HuH-7 (cell line): ENCODE measurements at places on chromosomes 6 and 20.

- no peak for DNase-seq
Observed at GRCh38 chr6:23875006-23875405, 251.0 kb upstream of the NRSN1 start.

DNA sequence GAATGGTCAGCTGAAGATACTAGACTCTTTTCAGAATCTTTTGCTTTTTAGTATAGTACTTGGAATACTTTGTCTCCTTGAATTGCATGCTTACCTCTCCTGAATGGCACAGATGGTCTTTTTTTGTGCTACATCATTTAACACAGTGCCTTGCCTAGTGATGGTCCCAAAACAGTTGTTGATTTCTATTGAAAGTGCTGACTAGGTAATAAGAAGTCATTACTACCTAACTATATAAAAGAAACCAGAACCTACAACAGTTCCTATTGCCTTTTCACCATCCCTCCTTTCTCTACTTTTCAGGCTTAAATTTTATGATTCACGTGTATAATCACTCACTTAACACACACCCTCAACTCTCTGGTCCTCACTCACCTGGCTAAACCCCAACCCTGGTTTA, 64.6 kb upstream of the PRND start:
- DNase-seq: no peak

GRCh38 chr6:33391922-33392594, 435 bp downstream of the KIFC1 start:
- no peak for DNase-seq

- DNase-seq: no peak
Observed at GRCh38 chr20:49455691-49456090, 26.8 kb downstream of the KCNB1 start.

DNA sequence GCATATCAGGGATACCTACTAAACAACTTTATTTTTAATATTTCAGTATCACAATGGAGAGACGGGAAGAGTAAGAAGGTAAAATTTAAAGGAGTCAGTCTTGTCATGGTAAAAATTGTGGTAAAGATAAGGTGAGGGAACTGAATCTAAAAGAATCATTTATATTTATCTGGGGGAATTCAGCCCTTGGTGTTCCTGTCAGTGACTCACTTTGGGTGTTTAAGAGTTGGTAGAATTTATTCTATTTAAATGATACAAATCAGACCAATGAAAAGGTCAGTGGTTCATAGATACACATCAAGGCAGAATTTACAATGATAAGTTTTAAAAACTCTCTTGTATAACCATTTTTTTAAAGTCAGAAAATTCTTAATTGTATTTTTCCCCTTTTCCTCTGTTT, 164.4 kb downstream of the CDKAL1 start:
- DNase-seq: no peak

DNA sequence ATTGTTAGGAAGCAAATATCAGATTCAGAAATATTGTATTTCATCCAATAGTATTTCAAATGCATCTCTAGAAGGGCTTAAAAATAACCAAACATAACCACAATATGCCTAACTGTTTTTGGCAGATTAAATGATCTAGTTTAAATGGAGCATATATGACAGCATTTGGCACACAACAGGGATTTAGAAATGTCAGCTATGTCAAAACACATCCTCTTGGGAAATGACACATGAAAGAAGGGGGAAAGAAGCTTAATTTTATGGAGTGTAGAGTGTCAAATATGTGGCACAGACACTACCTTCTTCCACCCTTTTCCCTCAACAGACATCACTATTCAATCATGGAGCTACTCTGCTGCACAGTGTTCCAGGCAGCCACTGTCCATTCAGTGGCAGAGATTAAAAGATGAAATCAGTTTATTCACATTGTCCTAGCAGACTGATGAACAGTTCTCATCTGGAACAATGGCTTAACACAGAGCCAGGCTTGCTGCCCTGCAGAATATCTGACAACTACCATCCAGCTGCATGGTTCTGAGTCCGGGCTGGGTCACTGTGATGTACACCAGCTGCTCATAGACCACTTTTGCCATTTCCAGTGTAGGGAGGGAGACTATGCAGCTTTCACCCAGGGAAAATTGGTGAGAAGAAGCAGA, 349.8 kb downstream of the DHX35 start:
- DNase-seq: no peak

DNA sequence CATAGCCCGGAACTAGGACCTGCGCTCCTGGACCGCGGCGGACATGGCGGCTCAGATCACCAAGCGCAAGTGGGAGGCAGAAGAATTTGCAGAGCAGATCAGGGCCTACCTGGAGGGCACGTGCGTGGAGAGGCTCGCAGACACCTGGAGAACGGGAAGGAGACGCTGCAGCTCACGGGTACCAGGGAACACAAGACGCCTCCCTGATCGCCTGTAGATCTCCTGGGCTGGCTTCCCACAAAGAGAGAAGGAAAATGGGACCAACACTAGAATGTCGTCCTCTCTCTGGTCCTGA, 15.1 kb upstream of the HLA-A start:
- no peak for DNase-seq

GRCh38 chr6:107059606-107060005, 31.6 kb downstream of the MTRES1 start:
- no peak for DNase-seq

- DNase-seq: no peak
Observed at GRCh38 chr20:56463428-56463827, 5.0 kb upstream of the RTF2 start.

GRCh38 chr6:815348-815738, 122.4 kb upstream of the EXOC2 start:
- no peak for DNase-seq

DNA sequence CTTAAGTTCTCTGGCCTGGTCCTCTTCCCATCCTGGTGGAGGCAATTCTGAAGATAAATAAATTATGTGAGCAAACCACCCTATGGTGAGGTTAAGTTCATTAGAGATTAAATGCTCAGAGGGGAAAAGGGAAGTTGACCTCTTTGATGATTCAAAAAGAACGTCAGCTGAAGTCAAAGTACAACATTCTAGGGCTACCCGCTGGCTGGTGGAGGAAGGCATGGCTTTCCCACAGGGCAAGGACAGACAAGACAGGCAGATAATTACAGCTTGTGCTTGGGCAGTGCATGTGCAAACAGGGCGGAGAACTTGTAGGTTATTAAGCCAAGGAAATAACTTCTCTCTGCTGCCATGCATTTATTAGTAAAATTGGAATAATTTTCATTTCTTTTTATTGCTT, 91.0 kb upstream of the SLC24A3 start:
- DNase-seq: no peak

DNA sequence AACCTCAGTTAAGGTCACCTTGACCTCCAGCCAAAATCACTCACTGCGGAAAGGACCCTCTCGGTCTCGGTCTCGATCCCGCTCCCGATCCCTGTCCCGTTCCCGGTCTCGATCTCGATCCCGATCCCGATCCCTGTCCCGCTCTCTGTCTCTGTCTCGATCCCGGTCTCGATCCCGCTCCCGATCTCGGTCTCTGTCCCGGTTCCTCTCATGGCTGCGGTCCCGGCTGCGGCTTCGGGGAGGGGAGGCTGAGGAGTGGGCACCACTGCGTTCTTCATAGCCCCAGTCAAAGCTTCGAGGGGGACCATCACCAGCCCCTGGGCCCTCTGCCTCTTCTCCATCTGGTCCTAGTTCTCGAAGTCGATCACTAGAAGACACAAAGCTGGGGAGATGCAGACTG, 4.3 kb downstream of the NELFE start:
- no peak for DNase-seq

GRCh38 chr6:13763740-13764381, 50.5 kb downstream of the MCUR1 start:
- no peak for DNase-seq

GRCh38 chr20:23776067-23776771, 25.5 kb upstream of the CST1 start:
- no peak for DNase-seq

GRCh38 chr6:51648236-51648635, 439.2 kb downstream of the PKHD1 start:
- DNase-seq: no peak

GRCh38 chr6:54140811-54141210, 29.6 kb downstream of the MLIP start:
- DNase-seq: no peak

- DNase-seq: no peak
Observed at GRCh38 chr6:1076531-1077459, 235.1 kb upstream of the FOXQ1 start.

- DNase-seq: peak; percentile 5
Observed at GRCh38 chr6:132131758-132132157, 180.6 kb upstream of the CCN2 start.

DNA sequence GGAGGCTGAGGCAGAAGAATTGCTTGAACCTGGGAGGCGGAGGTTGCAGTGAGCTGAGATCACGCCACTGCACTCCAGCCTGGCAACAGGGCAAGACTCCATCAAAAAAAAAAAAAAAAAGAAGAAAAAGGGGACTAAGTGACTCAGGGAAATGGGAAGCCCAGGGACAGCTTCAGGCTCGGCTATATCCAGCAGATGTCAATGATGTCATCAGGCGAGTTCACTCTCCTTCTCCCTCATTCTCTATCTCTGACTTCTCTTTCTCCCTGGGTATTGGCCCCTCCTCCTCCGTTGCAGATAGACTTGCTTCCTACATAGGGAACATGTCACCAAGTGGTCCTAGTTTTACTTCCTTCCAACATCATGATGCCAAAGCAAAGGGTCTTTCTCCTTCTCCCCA, 316.8 kb downstream of the TFAP2C start:
- no peak for DNase-seq

- DNase-seq: no peak
Observed at GRCh38 chr6:39321761-39322160, 741 bp downstream of the KCNK16 start.

GRCh38 chr6:143516690-143517446, 5.3 kb upstream of the FUCA2 start:
- DNase-seq: no peak

GRCh38 chr20:62886709-62887058, 25.1 kb upstream of the TCFL5 start:
- no peak for DNase-seq

DNA sequence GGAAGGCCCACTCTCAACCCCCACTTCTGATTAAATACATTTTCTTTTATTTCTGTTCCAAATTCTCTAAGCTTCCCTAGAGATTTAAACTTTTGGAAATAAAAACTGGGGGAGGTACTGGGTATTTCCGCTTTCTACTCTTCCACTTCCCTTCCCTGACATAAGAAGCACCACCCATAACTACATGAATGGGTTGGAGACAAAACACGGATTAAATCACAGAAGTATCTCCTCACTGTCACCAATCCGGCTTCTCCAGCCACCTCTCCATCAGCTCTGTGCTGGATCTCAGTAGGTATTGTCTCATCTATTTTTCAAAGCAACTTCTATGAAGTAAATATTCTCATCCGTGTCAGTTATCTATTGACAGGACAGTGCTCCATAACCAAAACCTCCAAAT, 150.7 kb downstream of the TSHZ2 start:
- no peak for DNase-seq

DNA sequence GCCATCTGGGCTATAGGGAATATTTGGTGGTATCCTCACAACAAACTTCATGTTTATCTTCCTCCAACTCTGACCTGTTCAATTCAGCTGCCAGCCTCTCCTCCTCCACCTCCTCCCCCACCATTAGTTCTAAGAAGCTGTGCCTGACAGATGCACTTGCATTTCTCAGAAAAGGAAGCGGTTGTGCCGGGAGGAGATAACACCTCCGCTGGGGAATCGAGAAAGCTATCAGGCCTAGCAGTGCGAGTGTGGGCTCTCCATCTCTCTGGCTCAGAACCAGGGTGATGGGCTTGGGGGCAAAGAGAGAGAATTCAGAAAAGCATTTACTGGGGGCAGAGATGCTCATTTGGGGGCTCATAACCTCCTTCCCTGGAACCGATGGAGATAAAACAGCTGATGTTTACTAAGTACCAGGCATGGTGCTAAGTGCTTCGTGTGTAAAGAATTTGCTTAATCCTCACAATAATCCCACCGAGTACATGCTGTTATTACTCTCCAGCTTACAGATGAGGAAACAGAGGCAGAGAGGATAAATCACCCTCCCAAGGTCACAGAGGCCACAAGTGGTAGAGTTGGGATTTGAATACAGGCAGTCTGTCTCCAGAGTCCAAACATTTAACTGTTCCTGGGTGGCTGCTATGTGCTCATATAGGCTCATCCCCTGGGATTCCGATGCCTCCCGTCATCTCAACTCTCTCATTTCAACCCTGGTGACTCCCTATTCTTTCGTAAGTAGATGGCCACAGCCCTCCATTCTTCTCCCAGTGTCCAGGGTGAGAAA, 38.3 kb downstream of the COX4I2 start:
- DNase-seq: no peak

GRCh38 chr20:63102721-63103375, 96.1 kb upstream of the BHLHE23 start:
- no peak for DNase-seq

- DNase-seq: no peak
Observed at GRCh38 chr6:80403365-80403764, 296.9 kb downstream of the BCKDHB start.

- no peak for DNase-seq
Observed at GRCh38 chr6:35161266-35161665, 20.1 kb upstream of the TCP11 start.

GRCh38 chr6:170184316-170184715, 106.6 kb downstream of the DLL1 start:
- DNase-seq: no peak

DNA sequence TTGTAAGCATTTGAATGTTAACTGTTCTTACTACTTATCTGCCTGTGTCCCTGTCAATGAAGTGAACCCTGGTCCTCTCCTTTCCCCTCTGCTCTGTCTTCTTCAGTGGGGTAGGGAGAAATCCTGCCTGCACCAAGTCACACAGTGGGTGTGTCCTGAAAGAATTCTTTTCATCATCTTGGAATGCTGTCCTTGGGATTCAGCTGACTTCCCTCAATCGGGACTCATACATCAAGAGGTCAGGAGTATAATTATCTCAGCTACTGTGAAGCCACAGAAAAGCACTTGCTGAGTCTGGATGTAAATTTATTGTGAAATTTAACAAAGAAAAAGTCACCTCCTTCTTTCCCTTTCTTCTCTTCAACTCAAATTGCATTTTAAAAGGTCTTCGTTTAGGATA, 328.5 kb downstream of the SOX4 start:
- DNase-seq: no peak

- DNase-seq: peak; percentile 5
Observed at GRCh38 chr6:72704979-72705378, 83.1 kb downstream of the KCNQ5 start.

- DNase-seq: no peak
Observed at GRCh38 chr20:46169245-46170171, 51.4 kb downstream of the CD40 start.

DNA sequence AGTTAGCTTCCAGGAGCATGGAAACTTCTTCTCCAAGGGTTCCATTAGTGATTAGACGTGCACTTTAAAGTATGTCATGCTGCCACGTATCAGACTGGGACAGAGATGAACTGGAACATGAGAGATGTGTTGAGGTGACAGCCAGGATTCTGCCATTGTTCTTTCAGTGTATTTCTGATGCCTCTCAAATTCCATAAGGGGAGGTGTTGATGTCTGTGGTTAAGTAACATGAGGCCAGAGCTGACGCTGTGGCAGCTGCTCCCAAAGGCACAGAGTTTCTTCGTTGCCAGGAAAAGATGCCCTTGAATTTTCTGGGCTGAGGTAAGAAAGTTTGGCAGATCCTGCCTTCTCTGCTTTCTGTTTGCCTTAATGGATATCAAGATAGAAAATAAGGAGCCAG, 63.5 kb downstream of the TRMT6 start:
- DNase-seq: no peak
